GM10248 (cell line): ENCODE measurements at places on chromosomes 13 and 19.

GRCh38 chr13:77038907-77039480 lies 12.0 kb upstream of the FBXL3 start:
- no peak for DNase-seq

- DNase-seq, result peak; percentile 80
These were observed 2.6 kb upstream of the CACNG7 start for GRCh38 chr19:53906211-53907192.

DNA sequence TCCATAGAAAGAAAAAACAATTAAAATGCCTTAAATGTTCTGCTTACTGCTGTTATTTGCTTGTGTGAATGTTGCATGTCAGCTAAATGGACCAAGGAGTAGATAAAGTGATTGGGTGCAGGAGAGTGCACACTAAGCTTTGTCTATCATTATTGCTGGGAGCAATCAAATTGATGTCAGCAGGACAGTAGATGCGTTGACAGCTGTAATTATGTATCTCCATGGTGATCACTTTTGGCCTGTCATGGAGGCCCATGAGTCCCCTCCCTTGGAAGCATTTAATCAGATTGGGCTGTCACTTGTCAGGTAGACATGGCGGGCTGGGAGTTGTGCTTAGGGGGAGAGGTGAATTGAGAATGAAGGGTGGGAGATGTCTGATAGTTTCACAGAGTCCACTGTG lies 215.3 kb downstream of the PCCA start:
- no peak for DNase-seq

GRCh38 chr13:29707876-29708543 lies 112.5 kb upstream of the SLC7A1 start:
- peak; percentile 55 for DNase-seq

DNA sequence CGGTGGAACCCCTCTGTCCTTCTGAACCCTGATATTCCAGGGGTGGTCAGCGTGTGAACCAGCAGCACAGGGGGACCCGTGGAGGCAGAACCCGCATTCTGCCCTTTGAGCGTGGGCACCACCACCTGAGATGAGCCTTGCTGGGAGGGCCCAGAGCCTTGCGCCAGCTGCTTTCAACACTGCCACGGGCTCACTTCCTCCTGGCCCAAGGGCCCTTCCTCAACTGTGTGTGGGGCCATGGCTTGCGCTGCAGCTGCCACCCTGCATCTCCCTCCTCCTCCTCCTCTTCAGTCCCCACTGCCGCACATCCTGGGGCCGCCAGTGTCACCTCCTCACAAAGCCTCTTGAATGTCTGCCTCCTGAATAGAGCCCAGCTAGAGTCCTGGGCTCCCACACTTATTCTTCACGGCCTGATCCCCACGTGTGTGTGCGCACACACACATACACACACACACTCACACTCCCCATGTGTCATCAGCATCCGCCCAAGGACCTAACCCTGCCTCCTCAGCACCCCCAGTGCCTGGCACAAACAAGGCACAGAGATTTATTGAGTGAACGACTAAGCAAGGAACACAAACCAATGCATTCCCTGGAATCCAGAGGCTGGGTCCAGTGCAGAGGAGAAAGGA lies 26.9 kb upstream of the TMEM160 start:
- no peak for DNase-seq
